ENCODE measurements at places on chromosomes 12 and 14.

DNA sequence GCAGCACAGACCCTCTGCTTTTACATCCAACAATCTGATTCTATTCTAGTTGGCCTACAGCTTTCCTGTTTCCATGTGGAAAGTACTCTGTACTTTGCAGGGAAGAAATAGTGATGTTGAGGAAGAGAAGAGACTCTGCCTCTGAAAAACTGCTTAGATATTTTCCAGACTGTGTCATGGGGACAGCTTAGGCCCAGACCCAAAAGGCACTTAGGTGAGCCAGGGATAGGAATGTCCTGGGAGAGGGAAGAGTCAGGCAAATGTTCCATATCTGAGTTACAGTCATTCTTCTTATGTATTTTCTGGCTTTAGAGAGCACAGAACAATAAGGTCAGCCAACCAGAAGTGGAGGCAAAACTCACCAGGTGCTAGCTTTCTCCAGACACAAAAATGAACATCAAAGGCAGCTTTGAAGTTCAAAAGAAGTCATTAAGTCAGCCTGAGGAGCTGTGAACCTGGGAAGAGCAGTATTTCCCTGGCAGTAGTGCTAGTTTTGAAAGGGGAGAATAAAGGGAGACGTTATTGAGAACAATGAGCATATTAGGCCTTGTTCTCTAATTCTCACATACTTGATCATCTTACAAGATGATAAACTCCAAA is 199.7 kb upstream of the LMNTD1 start:
- no peak for DNase-seq

- no peak for DNase-seq
Observed at GRCh38 chr12:95623554-95624170, 72.4 kb upstream of the USP44 start.

- no peak for DNase-seq
Observed at GRCh38 chr12:131850856-131851559, 22.8 kb downstream of the MMP17 start.

DNA sequence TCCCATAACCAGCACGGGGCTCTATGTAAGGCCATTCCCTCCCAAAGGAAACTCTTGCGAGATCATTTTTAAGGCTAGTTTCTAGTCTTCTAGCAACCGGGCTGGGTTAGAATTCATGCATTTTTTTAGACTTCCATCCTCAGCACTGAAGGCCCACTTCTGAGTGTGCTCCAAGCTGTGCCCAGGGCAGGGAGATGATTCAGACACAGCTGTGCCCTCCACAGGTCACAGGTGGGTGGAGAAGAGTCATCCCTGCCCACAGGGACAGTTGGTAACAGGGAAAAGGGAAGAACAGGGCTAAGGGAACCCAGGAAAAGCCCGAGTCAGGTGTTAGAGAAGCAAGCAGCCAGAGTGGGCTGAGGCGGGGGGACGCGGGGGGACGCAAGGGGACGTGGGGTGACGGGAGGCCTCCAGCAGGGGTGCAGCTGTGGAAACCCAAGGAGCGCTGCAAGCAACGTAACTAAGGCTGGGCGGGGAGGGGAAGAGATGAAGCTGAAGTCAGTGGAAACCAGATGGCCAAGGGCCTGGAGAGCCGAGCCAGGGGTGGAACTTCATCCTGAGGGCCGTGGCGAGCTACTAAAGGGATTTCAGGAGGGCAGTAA is 27.2 kb upstream of the PPP2R5C start:
- no peak for DNase-seq

DNA sequence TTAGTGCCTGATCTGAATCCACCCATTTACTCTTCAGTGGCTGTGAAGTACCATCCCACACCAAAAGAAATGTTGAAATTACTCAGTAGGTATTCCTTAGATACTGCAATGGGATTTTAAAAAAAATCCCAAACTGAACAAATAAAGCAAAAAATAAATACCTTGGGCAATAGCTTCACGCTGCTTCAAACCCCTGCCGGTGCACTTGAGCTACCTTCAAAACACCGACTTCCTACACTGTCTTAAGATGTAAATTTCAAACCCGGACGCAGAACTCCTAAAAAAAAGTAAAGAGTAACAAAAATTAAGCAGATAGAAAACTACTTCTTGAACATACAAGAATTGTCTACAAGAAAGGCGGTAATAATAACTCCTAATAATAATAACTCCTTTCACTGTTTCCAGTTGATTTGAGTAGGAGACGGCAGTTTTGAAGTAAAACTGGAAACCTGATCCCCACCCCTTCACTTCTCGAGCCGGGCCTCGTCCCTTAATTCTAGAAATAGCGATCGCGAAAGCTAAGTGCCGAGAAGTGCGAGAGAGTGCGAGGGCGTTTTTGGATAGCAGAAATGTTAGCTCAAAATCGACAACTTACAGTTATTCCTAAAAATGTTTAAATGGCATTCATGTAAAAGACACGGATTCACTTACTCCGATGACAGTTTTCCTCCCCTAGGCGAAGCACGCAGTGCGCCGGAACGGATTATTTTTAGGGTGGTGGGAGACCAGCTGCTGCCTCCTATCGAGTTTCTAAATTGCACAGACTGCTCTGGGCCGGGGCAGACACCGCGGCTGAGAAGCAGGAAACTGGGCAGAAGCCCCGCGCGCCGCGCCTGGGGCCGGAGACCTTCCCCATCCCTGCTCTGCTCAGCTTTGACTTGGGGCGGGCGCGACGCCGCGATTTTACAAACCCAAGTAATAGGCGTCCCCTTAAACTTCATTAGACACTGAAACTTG is at the start of gene ABCC9:
Gene ABCC9, minus strand, starts transcription at position 878 of the 957 bp plus-strand sequence. CDS start 4,752 bp downstream, outside the sequence.
- no peak for DNase-seq

DNA sequence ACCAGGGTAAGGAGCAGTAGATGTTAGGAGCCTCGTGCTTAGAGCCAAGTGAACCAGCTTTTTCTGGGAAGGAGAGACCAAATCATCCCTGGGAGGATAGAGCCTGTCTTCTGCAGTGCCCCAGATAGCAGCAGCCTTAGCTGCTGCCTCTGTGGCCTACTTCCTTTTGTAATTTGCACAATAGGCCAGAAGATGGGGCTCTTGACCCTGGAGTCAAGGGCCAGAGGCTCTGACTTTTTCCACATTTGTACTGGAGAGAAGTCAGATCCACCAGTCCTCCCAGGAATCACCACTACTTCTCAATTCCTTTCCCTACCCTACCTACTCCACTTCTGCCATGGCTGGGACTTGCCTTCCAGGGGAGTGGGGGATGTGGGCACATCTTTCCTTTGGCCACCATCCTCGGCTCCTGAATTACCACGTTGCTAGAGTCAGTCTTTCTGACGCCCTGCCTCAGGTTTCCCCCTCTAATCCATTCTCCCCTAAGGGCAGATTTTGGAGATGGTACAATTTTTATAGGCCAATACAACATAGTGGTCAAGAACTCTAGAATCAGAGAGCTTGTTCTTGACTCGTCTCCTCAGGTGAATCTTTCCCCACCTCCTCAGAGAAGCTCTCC is 3.3 kb upstream of the SLC4A8 start:
- no peak for DNase-seq

- DNase-seq = no peak
Observed at GRCh38 chr12:47864646-47865235, 40.1 kb downstream of the VDR start.

DNA sequence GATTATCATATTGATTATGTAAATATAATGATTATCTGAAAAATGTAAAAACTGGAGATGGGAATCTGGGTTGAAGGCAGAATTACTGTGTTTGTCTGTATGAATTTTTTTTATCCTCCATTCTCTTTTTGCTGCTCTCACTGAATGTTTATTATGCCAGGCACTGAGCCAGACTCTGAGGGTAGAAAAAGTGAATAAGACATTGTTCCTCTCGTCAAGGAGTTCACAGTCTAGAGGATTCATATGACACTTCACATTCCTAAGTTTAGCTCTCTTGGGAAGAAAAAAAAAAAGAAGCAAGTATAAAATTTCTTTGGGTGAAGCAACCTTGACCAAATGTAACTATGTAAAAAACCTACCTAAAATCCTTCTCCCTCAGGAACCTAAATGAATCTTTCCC is 120.9 kb upstream of the LMO3 start:
- no peak for DNase-seq

DNA sequence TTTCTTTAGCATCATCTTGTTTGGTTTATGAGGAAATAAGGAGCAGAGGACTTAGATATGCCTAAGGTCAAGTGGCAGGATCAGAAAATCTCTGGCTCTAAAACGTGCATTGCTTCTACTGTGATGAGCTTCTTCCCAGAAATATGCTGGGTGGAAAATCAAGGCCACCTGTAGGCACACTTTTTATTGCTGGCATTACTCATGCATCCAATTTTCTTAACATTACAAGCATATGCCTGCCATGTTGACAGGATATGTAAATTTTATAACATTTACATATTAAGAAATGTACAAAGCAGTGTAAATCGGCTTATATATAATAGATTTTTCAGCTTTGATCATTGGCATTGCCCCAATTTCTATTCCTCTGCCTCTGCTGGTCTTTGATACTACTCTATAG is 409.6 kb downstream of the TMEM132D start:
- DNase-seq = no peak

- DNase-seq = no peak
Observed at GRCh38 chr14:63296060-63296563, 22.6 kb downstream of the GPHB5 start.

GRCh38 chr12:123427036-123427769 is 9.3 kb downstream of the RILPL2 start:
- DNase-seq = no peak

- no peak for DNase-seq
Observed at GRCh38 chr14:104878582-104878981, 13.5 kb downstream of the CEP170B start.

- DNase-seq = no peak
Observed at GRCh38 chr12:12684375-12685106, 11.4 kb downstream of the GPR19 start.

GRCh38 chr12:108668542-108668941 is 34.8 kb upstream of the SELPLG start:
- DNase-seq = no peak

DNA sequence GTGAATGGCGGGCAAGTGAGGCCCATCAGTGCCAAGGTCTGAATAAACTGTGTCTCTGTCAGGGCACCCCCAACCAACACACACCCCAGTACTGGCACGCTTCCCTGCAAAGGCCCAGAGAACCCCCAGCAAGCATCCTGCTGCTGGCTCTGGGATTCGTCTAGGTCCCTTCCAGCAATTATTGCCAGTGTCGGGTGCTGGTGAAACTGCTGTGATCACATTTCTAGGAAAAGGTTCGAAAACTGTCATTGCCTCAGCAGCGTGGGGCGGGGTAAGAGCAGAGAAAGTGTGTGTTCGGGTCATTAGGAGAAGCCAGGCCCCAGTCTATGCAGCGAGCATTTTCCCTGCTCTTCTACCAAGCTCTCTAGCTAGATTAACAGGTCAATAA is 2.5 kb downstream of the FAM222A start:
- DNase-seq = no peak

GRCh38 chr14:61470261-61470960 is 149.0 kb downstream of the PRKCH start:
- no peak for DNase-seq

DNA sequence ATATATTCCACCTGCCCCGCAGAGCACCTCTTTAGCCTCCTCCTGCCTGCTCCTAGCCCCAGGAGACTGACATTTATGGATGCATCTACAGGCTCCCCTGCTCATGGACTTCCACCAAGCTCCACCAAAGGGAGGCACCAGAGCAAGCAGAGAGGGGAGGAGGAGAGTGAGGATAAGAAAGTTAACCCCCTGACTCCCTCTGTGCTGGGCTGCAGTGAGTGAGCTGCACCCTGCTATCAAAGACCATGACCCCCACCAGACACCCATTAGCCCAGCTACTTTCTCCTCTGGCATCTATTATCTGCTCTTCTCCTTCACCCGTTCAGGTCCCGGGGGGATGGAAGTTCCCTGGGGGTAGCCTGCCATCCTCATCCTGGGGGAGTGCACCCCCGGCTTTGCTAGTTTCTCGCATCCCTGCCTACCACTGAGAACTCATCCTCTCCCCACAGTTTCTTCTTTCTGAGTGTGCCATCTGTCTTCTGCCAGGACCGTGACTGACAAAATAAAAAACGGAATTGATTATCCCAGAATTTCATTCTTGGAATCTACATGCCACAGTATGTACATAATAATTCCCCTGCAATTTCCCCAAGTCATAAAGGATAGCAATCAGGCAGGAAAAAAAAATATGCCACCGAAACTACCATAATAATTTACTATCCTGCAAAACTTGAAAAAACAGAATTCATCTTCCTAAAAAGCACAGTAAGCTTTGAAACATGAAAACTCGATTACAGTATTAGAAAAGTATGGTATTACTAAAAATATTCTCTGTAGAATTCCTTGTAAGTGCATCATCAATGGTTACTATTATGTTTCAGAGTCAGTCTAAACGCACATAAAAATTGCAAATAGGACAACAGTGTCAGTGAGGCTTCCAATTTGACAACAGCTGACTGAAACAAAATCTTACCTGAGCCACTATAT is 45.2 kb downstream of the FOXN3 start:
- DNase-seq = no peak

DNA sequence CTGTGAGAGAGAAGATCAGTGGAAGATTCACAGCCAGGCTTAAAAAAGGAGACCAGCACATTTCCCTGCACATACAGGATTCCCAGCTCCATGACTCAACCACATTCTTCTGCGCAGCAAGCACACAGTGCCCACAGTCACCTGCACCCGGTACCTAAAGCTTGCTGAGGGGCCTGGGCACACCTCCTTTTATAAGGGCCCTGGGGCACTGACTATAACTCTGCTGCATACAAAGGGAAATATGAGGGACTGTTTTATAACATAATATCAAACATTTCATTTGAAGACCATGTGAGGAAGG is 322.9 kb downstream of the DAD1 start:
- no peak for DNase-seq

GRCh38 chr14:104546591-104547309 is 32.8 kb upstream of the C14orf180 start:
- no peak for DNase-seq

DNA sequence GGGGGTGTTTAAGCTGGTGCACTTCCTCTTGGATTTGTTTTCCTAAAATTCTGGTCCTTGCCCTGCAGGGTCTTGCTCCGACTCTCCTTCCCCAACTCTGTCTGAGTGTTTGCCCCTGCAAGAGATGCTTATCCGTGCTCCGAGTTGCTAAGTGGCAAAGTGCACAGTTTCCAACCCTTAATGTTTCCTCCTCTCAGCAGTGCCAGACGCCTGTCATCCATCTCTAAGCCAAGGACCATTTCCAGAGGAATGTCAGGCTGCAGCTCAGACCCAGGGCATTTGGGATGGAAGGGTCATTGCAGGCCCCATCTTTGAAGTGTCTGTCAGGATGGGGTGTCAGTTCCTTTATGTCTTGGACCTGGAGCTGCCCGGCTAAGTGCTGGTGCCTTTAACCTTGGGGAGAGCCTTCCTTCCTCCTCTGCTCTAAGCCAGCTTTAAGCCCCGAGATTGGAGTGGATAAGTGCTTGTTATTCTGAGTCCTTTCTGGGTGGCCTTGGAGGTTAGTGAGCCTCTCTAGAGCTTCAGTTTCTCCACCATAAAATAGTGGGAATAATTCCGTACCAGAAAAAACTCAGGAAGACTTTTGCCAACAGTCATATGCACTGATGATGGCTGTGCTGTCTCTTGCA is 15.0 kb downstream of the WNT5B start:
- DNase-seq = no peak

Data from effector CD8-positive, alpha-beta T cell (primary cell).